Nephron progenitor cell (in vitro differentiated cells): ENCODE measurements at places on chromosomes 13 and 19.

- no peak for DNase-seq
These were observed 9.3 kb downstream of the ZNF787 start for GRCh38 chr19:56111601-56112312.

- DNase-seq: no peak
These were observed 41.2 kb downstream of the VAV1 start for GRCh38 chr19:6813659-6814058.

DNA sequence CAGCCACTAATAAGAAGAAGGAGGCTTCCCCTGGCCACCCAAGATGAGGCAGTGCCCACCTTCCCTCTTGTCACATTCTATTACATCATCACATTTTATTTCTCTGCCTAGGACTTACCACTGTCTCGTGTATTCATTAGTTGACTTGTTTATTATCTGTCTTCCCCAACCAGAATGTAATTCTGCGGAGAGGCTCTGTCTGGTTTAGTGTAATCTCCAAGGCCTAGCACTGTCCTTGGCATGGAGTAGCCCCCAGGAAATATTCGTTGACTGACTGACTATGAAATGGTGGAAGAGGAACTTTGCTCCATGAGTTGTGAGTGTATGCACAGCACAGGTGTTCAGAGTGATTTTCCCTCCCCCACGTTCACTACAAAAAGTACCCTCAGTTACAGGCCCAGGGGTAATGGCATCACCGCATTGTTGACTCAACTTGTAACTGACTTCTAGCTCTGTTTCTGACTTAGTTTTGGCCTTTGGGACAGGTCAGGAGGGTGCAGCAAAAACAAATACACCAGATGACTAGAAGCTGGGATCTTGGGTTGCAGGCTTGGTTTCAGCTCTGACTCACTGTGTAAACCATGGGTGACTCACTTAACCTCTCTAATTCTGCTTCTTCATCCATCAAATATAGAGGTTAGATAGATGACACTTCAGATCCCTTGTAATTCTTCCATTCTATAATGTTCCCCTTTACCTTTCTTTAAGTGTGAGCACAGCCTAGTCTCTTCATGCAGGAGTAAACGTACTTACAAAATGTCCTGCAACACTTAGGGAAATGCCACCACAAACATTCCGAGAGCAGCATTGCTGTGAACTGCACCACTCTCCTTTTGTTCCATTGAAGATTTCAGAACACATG is 229.7 kb downstream of the KCNRG start:
- DNase-seq: no peak

GRCh38 chr13:36814465-36814864 is 4.6 kb upstream of the RFXAP start:
- no peak for DNase-seq

DNA sequence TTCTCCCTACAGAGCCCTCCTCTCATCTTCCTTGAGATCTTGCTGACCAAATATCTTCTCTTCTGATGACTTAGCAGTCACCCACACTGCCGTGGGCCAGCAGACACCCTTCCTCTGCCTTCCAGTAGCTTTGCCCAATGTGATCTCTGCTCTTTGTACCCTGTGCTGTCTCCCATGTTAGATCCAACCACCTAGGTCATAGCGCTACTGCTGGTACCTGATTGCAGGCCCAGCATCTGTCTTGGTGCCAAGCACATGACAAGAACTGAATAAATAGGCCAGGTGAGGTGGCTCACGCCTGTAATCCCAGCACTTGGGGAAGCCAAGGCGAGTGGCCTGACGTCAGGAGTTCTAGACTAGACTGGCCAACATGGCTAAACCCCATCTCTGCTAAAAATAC is 149.7 kb downstream of the TM9SF2 start:
- no peak for DNase-seq

GRCh38 chr19:33522371-33522662 is 726 bp upstream of the PEPD start:
- no peak for DNase-seq

- DNase-seq: peak; percentile 48
These were observed 114.5 kb downstream of the KCNRG start for GRCh38 chr13:50129706-50130122.

- no peak for DNase-seq
These were observed 2141.2 kb downstream of the PCDH9 start for GRCh38 chr13:65088906-65089305.

DNA sequence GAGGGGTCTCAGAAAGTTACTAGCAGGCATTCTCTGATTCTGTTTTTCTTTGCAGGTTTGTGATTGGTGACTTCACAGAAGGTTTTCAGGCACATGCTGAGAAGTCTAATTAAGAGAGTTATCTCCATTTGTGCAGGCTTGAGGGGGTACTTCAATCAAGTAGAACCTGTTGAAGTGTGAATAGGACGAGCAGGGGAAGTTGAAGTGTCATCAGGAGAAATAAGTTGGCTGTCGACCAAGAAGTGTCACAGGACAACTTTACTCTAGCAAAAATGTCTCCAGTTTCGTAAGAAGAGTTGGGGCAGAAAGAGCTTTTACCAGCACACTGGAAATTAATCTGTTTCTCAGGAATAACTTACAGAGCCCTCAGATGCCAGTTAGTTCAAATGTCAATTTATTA is 576.5 kb upstream of the SLITRK5 start:
- DNase-seq: no peak

DNA sequence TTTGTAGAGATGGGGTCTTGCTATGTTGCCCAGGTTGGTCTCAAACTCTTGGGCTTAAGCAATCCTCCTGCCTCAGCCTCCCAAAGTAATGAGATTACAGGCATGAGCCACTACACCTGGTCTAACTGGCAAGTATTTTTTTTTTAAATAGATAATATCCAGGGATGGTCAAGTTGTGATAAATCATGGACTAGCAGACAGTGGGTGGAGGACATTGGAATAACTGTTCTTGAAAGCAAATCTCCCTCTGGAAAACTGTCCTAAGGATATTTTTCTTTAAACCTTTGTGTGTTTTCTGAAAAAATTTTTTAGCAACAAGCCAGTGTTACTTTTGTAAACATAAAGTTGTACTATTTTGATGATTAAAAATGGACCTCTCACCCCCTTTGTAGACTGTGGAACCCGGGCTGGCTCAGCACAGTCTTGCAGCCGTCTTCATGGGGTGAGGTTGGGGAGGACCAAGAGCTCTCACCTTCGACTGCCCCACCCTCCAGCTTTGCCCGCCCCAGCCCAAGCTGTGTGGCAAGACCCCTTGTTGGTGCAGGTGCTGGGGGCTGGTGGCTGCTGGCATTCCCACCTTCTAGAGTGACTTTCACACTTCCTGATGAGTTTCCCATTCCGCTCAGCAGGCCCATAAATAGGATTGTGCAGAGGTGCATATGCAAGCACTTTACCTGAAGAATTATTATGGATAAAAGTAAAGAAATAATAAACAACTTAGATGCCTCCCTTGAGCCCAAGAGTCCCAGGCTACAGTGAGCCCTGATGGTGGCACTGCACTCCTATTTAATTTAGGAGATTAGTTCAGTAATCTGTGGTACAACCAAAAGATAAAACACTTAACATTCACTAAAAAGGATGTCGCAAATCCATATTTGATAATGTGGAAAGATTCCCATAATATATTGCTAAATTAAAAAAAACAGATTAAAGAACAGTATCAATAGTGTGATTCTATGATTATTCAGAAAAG is 107.3 kb downstream of the GADD45B start:
- DNase-seq: no peak

DNA sequence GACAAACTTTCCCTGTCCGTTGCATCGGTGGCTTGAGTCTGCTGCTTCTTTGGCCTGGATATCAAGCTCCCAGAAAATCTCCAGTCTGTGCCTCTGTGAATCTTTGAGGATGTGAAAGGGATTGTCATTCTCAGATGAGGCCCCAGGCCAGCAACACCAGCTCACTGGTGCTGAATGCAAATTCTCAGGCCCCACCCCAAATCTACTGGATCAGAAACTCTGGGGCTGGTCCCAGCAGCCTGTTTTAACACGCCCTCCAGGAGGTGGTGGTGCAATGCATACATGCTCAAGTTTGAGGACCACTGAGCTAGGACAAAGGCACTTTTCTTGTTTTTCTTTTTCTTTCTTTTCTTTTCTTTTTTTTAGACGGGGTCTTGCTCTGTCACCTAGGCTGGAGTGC is 23.6 kb downstream of the TNFSF11 start:
- DNase-seq: no peak
